ENCODE measurements at places on chromosomes 2 and 18.

- DNase-seq = no peak
Observed at GRCh38 chr2:33859176-33859575, 260.1 kb upstream of the FAM98A start.

DNA sequence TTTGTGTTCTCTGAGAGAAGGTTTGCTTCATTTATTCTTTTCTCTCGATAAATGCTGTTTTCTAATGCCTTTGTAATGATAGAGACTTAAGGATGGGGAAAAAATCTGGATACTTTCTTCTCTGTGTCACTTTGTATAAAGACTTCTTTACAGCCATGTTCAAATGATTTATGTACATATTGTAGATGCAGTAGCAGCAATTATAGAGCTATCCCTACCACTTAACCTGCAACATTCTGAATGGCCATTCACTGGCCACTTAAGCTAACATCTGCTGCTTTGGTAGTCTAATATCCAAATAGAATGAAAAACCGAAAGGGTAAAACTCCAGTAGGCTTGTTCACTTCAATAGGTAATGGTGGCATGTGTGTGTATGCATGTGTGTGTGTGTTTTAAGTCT is 97.8 kb downstream of the CSRNP3 start:
- no peak for DNase-seq

GRCh38 chr2:239462671-239463506 is 62.1 kb upstream of the HDAC4 start:
- DNase-seq = no peak

DNA sequence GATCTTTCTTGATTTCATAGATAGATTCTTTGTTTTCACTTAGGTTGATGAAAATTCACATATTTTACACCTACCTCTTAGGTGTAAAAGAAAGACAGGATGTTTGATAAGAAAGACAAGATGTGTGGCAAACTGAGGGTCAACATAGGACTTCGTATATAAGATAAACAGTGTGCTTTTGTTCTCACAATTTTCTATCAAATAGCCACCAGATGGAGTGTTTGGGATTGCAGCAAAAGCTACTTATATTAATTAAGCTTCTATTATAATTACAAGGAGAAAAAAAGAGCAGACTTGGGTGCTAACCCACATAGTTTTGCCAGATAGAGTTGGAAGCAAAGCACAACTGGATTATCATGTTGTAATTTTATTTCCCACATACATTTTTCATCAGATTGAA is 232.9 kb downstream of the CDH7 start:
- no peak for DNase-seq

DNA sequence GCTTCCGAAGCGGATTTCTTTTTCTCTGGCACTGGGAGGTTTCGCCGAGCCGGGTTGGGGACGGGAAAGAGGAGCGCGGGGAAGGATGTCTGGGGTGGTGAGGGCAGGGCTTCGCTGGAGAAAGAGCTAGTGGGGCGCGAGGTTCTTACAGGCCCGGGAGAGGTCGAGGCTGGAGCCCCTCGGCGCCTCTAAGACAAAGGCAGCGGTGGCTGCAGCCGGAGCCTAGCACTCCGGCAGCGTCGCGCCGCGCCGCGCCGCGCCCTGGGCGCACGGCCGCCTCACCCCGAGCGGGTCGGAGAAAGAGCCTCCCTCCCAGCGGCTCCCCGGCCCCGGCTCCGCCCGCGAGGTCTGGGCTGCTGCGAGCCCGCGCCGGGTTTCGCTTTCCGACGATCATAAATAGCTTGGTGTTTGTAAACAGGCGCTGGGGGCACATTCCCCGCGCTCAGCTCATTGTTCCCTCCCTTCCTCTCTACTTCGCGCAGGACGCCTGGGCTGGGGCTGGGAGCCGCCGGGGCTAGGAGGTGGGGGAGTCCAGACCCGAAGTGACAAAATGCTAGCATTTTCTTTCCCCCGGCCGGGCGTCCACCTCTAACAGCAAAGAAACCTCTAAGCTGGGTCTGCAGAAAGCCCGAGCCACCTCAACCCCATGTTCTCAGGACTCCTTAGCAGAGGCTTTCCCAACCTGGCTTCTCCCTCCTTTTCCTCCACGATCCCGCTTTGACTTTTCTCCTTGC is 813 bp upstream of the MEIS1 start:
- DNase-seq = no peak

DNA sequence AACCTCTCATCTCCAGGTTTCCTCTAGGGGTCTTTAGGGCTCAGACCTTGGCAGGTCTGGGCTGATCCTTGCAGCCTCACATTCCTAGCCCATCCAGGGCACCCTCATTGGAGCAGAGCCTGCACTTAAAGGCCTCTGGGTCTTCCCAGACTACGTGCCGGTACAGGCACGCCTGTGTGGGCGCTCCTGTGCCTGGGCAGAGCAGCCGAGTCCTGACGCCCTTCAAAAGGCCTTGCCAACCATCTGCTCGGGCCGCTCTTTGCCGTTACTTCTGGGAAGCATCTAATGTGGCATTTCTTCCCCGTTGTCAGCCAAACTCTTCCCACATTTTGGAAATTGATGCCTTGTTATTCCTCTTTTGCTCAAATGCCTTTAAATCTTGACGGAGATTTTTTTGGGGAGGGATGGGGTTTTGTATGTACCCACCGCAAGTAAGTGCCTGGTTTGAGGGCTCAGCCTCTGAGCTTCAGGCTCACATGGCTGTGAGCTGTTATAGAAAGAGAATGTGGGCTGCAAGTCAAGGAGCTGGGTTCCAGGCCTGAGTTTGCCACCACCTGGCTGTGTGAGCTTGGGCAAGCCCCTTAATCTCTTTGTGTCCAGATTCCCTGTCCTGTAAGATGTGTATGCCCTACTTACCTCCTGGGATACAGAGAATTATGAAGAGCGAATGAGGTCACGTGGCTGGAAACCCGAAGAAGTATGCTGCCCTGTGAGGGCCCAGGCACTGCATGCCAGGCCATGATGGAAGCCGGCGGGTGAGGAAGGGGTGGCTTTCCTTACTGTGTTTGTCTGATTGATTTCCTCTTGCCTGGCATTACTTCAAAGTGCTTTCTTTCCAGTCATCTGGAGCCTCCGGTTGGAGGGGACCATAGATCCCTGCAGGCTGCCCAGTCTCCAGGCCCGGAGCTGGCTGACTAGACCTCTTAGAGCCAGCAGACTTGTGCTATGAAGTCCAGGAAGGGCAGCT is 20.6 kb downstream of the EHD3 start:
- no peak for DNase-seq

DNA sequence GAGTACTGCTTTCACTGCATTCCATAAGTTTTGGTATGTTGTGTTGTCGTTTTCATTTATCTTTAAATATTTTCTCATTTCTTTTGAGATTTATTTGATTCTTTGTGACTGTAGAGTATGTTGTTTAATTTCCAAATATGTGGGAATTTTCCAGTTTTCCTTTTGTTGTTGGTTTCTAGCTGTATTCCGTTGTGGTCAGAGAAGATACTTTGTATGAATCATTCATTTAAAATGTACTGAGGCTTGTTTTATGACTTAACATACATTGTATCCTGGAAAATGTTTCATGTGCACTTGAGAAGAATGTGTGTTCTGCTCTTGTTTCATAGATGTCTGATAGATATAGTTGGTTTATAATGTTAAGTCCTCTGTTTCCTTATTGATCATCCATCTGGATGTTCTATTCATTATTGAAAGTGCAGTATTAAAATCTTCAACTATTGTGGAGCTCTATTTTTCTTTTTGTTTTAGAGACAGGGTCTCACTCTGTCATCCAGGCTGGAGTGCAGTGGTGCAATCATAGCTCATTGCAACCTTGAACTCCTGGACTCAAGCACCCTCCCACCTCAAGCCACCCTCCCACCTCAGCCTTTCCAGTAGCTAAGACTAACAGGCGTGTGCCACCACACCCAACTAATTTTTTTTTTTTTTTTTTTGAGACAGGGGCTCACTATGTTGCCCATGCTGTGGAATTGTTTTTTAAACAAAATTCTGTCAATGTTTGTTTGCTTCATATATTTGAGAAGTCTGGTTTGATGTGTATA is 96.8 kb downstream of the TAF4B start:
- DNase-seq = no peak

GRCh38 chr2:137960223-137960622 is 4.0 kb upstream of the HNMT start:
- DNase-seq = no peak

GRCh38 chr18:8401606-8402005 is 207.6 kb upstream of the RAB12 start:
- no peak for DNase-seq

DNA sequence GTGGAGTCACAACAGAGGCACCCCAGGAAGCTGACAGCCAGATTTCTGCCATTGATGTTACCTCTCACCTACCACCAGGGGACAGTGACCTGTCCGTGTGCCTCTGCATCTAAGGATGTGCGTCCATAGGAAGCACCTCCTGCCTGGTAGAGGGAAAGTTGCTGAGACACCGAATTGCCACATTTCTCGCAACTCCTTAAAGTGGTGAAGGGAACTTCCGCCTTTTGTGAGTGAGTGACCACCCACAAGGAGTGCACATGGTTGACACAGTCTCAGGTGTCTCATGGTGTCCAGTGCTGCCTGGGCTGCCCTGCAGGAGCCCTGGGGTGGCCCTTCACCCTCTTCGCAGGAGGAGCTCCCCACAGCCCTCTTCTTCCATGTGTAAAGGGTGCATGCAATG is 201.8 kb downstream of the GBX2 start:
- DNase-seq = no peak

DNA sequence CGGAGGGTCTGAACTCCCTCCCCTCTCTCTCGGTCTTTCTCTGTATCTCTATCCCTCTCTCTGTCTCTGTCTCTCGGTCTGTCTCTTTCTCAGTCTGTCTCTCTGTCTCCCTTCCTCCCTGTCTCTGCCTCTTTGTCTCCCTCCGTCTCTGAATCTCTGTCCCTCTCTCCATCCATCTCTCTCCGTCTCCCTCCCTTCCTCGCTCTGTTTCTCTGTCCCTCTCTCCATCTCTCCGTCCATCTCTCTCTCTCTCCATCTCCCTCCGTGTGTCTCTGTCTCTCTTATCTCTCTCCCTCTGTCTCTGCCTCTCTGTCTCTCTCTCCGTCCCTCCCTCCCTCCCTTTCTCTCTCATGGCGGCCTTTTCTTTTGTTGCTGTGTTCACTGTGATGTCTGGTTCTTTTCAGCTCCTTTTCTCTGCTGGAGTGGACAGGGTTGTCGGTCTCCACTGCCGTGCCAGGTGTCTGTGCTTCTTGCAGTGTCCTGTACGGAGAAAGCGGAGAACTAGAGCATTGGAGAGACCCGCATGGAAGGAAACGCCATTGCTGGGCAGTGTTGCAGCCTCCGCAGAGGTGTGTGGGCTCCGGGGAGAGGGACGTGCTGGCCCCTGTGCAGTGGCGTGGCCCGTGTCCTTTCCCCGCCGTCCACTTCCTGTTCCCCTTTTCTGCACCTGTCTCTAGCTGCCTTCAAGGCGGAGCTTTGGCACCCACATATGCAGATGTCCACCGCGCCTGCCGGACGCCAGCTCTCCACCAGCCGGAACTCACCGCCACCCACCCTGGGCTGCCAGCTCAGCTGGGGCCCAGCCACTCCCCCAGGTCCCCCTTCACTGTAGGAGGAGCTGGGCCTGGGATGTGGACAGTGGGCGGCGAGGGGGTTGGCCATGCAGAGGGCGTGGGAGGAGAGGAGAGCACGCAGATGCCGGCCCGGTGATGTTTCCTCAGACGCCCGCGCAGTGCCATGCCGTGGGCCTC is 113.1 kb downstream of the NFATC1 start:
- DNase-seq = no peak

GRCh38 chr2:47493317-47494035 is 90.5 kb downstream of the MSH2 start:
- no peak for DNase-seq

- DNase-seq = no peak
Observed at GRCh38 chr2:218876562-218877219, 4.0 kb upstream of the WNT10A start.

DNA sequence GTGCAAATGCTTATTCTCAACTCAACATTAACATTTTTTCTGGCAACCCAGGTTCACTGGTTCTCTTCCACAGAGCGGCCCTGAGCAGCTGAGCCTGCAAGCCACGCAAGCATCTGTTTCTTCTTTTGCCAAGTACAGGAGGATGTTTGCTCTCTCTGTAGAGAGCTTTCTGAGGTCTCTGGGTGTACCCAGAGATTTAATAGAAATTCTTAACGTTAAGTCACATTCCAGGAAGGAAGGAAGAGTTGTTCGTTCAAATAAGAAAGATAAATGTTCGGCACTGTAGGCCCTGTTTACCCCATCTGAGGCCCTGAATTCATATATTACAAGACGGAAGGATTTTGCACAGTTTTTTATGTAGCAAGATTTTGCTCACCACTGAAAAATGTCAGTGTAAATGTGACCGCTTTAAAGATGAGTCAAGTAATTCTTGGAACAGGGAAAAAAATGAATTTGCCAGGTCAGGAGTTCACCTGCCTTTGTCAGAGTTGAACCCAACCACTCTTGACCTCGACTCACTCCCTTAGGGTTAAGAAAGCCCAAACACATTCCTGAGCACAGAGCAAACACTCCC is 30.1 kb downstream of the KCTD18 start:
- DNase-seq = no peak

GRCh38 chr2:37872192-37872750 is 52.8 kb upstream of the RMDN2 start:
- no peak for DNase-seq

- DNase-seq = no peak
Observed at GRCh38 chr2:184078496-184078895, 519.8 kb upstream of the ZNF804A start.

DNA sequence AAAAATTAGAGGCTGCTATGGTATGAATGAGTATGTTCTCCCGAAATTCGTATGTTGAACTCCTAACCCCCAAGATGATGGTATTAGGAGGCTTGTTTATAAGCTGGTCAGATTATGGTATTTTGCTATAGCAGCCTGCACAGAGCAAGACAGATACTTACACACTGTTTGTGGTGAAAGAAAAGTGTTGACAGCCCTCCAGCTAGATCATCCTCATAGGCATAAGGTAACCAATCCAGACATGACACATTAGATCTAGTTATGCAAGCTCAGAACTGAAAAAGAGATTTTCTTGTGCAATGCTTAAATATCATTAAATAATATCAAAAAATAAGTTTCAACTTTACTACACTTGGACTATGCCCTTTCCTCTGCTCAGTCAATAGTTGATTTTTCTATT is 107.1 kb downstream of the ABCA12 start:
- no peak for DNase-seq

- DNase-seq = no peak
Observed at GRCh38 chr2:232662486-232663260, 29.3 kb downstream of the EFHD1 start.

- DNase-seq = no peak
Observed at GRCh38 chr2:97963880-97964279, 31.9 kb downstream of the TMEM131 start.

DNA sequence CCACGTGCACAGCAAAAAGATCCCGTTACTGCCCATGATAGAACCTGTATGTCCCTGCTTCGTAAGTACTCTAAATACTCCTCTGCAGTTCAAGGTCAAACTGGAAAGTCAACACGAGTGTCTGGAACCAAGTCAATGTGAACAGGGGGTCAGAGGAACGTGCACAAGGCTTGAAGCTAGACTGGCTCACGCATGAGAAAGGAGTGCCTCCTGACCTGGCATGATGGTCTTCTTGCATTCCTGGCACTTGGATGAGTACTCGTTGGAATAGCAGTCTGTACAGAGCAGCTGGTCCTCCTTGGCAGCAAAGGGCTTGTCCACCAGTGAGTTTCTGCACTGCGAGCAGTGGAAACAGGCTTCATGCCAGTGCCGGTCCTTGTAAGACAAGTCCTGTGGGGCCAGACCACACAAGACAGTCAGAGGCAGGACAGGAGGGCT is 25.5 kb downstream of the FHL2 start:
- no peak for DNase-seq

GRCh38 chr18:13491138-13491537 is 235.2 kb downstream of the FAM210A start:
- no peak for DNase-seq
